ENCODE measurements at places on chromosomes 11 and 22.

- DNase-seq: no peak
These were observed 50.3 kb upstream of the SORL1-AS1 start for GRCh38 chr11:121503051-121503450.

DNA sequence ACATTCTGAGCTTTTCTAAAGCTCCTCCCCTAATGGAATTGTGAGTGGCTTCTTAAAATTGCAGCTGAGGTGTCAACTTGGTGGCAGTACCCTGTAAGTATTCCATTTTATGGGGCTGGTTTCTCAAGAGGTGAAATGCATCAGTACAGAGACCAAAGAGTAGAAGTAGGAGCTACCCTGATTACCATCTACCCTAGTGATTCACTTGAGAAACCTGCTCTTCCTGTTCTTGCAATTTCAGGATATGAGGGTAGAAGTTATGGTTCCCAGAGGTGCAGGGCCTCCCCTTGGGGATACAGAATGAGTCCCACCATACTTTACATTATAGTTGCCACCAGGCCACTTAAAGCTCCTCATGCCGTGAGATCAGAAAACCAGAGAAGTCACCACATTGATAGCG lies 944.6 kb downstream of the OPCML start:
- no peak for DNase-seq

- DNase-seq: no peak
These were observed 93.9 kb downstream of the CD44 start for GRCh38 chr11:35232891-35233330.

GRCh38 chr11:133064152-133064877 lies 468.0 kb downstream of the OPCML start:
- DNase-seq: peak; percentile 80

- no peak for DNase-seq
These were observed 7.4 kb upstream of the PELI3 start for GRCh38 chr11:66459138-66459778.
